Globus pallidus (tissue), 1 donor: ENCODE measurements at places on chromosomes 13 and 19.

DNA sequence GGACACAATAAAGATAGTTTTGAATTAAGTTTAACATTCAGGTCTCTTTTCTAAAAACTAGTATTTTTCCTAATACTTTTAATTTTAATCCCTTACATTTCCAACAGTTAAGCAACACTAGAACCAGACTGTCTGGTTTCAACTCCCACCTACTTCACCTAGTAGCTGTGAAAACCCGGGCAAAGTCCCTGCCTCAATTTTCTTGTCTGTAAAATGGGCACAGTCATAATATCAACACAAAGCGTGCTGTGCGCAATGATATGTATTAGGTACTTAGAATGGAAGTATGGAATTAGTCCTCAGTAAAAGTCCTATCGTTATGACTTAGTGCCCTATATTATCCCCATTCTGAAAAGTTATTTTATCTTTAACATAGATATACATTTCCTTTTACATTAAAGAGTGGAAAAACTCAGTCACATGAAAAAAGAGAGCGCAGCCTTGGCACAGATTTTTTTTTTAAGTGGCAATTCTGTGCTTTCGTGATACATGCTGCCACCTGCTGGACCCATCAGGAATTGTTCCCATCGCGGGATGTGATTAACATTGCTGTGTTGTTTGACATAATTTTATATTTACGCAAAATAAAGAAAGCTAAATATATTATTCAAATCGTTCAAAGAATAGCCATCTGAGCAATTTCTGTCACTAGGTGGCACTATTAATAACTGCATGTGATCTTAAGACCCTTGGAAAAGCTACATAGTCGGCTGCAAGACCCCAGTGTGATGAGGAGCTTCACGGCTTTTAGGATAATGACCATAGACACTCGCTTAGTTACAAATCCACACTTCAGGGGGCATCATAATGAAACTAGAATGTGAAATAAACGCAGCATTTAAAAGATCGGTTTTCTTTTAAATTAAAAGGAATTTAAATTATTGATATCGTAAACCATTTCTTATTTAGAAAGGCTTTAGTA is 59.9 kb downstream of the LIG4 start:
- DNase-seq = peak; percentile 35

GRCh38 chr19:4795400-4795799 is 3.9 kb downstream of the FEM1A start:
- no peak for DNase-seq

DNA sequence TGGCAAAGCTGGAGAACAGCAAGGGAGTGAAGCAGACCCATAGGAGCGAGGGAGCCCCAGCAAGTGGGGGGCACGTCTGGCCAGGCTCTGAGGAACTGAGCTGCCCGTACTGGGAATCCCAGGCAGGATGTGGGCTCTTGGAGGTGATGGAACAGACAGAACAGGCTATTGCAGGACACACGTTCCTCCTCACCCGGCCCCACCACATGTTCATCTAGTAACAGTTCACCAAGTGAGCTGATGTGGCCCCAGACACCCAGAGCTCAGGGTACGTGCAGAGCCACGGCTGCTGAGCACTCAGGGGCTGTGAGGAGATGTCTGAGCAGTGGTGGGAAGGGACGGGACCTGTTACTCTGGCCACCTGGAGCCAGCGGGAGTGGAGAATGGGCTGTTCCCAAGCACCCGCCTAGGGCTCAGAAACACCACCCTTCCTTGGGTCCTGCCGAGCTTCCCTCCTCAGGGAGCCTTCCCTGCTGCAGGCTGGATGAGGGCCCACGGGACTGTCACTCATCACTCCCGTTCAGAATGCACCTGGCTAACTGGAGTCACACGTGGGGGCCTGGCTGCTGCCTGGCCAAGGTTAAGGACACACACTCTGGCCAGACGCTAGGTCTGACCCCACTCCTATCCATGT is 18.4 kb downstream of the ELL start:
- DNase-seq = no peak

GRCh38 chr19:56748378-56748777 is 76.8 kb upstream of the ZNF835 start:
- peak; percentile 68 for DNase-seq

- DNase-seq = peak; percentile 77
Measured at GRCh38 chr19:16509141-16510061, 13.2 kb downstream of the C19orf44 start.

- DNase-seq = no peak
Measured at GRCh38 chr19:38291855-38292254, 12.2 kb upstream of the C19orf33 start.

- DNase-seq = no peak
Measured at GRCh38 chr13:40422588-40423235, 243.7 kb downstream of the FOXO1 start.

GRCh38 chr13:26325876-26326275 is 71.9 kb downstream of the CDK8 start:
- no peak for DNase-seq

DNA sequence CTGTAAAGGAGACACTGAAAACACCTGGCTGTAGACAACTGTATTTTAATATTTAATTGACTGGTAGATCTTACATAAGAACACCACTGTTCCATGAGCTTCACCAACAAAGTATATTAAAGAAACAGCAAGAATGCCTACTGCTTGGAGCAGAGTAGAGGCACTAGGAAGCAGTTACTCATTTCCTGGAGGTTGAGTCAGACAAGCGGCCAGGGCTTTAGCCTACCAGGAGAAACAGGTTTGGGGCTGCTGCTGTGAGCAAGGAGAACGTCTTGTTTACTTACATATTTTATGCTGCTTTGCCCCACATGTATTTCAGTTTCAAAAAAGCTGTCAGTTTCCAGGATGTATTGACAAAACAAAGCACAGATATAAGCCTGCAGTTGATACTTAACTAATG is 33.4 kb downstream of the ALG5 start:
- DNase-seq = no peak

DNA sequence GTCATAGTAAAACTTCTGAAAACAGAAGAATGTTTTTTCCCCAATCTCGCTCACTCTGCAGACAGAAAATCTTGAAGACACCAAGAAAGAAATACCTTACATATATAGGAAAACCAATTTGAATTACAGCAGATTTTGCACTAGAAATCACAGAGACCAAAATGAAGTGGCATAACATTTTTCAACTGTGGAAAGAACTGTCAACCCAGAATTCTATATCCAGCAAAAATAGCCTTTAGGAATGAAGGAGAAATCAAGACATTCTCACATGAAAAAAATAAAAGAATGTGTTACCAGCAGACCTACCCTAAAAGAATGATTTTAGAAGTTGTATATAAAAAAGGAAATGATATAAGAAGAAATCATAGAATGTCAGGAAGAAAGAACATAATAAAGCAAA is 28.7 kb downstream of the CCDC122 start:
- DNase-seq = no peak

DNA sequence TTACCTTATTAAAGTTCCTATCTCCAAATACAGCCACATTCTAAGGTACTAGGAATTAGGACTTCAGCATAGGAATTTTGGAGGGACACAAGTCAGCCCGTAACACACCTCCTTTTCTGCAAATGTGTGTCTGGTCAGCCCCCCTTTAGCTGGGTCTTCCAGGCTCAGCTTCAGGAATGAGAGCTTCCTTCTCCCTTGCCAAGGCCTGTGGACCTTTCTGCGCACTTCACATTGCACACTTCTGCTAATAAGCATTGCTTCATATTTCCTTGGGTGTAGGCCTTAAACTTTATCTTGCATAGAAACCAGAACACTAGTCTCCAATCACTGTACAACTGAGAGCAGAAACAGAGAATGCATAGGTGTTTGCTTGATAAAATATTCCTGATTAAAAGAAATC is 4.5 kb upstream of the STK24 start:
- no peak for DNase-seq

- no peak for DNase-seq
Measured at GRCh38 chr19:40461669-40462221, 3.8 kb downstream of the BLVRB start.

- no peak for DNase-seq
Measured at GRCh38 chr13:26060357-26060756, 8.5 kb upstream of the SHISA2 start.

DNA sequence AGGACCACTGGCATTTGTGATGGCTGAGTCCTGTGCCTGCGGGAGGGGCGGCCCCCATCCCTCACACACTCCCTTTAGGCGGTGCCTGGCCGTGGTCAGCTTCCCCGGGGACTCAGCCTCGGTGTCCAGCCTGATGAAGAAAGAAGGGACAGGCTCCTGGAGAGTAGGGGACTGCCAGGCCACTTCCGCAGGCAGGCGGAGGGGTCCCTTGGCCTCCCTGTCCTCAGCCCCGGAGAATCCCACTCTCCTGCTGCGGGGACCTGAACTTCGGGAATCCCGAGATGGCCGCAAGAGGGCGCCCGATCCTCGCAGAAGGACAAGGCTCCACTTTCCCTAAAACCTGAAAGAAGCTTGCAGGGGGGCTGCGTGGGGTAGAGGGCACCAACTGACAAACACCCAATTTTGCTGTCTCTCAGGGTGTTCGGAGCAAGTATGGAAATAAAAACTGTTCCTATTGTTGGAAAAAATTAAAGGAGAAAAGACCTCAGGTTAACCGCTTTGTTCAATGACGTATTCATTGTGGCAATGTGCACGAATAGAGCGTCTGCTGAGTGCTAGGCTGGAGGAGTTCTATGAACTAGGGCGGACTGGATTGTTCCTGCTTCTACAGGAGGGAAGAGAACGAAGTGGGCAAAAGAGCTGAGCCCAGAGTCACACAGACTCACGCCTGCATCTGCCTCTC is 297.3 kb downstream of the ZNF536 start:
- DNase-seq = no peak

DNA sequence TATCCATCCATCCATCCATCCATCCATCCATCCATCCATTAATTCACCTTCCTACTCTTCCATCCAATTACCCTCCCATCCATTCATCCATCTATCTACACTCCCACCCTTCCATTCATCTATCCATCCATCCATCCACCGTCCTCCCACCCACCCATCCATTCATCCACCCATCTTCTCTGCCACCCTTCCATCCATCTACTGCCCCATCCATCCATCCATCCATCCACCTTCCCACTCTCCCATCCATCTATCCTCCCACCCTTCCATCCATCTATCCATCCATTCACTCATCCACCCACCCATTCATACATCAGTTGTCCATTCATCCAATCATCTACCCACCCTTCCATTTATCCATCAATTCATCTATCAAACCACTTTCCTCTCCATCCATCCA is 54.3 kb downstream of the NWD1 start:
- no peak for DNase-seq

GRCh38 chr19:54364775-54365257 is at the start of gene LAIR1:
LAIR1 (minus strand) TSS chr19:54364931; CDS start chr19:54364804, 127 bp downstream.
- peak; percentile 54 for DNase-seq

DNA sequence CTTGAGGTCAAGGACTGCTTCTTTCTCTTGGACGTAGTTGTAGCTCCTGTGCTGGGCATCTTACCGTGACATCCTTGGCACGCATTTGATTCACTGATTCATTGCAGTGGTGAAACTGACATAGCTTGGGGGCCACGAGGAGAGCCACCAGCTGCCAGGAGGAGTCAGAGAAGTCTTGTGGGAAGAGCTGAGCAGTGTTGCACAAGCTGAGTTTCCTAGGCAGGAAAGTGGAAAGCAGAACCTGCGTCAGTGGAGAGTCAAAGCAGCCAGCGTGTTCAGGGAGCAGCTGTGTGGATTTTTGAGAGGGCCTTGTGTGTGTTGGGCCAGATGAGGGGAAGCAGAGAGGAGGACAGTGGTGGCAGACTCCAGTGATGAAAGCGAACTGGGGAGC is 5.3 kb upstream of the GPR183 start:
- DNase-seq = peak; percentile 73

GRCh38 chr13:45951724-45952123 is 100.2 kb upstream of the SIAH3 start:
- no peak for DNase-seq

- no peak for DNase-seq
Measured at GRCh38 chr13:112885782-112886268, 83.2 kb upstream of the MCF2L start.

DNA sequence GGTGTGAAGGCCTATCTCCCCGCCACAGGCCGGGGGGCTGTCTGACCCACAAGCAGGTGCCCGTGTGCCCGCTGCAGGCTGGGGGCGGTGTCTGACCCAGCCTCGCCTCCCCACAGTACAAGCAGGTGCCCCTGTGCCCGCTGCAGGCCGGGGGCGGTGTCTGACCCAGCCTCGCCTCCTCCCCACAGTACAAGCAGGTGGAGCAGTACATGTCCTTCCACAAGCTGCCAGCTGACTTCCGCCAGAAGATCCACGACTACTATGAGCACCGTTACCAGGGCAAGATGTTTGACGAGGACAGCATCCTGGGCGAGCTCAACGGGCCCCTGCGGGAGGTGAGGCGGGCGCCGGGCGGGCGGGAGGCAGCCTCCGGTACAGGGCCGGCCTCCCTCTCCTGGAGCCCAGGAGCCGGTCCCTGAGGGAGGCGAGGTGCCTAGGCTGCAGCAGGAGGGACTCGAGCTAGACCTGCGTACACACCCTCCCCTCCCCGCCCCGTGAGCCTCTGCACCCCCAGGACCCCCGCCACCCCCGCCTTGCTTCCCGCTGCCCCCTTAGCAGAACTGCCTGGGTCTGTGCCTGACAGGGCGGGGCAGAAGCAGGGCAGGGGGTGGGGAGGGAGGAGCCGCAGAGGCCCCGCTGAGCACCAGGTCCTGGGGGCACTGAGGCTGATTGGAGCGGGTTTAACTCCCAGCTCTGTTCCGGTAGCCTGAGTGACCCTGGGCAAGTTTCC is 20.6 kb downstream of the HCN2 start:
- DNase-seq = no peak

GRCh38 chr13:28173793-28174192 is 35.4 kb downstream of the PAN3 start:
- no peak for DNase-seq

DNA sequence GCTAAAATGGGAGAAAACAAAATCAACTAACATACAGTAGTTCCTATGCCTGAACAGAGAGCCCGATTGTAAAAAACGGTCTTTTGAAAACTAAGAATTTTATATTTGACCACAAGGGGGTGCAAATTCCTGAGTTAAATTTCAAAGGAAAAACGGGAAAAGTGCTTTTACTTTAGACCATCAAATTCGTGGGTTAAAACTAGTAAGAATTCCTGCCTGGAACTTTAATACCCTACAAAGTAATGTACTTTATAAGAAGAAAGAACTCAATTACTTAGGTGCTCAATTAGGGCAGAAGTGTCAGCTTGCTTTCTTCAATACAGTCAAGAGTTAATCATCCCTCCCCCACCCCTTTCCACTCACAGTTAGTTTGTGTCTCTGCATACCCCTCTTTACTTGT is 69.8 kb downstream of the KCNRG start:
- peak; percentile 69 for DNase-seq
